ENCODE measurements at places on chromosomes 2 and 18. TPM values are rescaled to one million over a fixed set of nuclear protein-coding genes. Genes with fewer than 3 reads are reported as not detected.

- no peak for ATAC-seq
These were observed 1024.7 kb upstream of the TMEFF2 start for GRCh38 chr2:193219413-193219812.

- ATAC-seq, result no peak
These were observed 90.2 kb upstream of the ODC1 start for GRCh38 chr2:10538224-10538894.

- no peak for ATAC-seq
These were observed 1.5 kb upstream of the AAK1 start for GRCh38 chr2:69645031-69645431.

DNA sequence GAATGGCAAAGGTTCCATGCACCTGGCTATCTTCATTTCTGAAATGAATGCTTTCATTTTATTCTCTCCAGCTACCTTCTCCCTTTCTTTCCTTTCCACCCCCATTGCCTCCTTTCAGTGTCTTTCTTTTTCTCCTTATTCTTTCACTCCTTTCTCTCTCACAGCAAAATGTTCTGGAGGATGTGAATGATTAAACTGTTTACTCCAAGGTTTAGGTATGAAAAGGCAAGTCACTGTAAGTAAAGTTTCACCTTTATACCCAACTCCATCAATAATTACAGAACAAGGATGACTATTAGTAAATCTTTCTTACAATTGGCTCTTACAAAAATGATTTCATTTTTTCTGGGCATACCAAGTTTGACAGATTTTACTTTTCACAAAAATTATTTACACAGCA is 4.3 kb downstream of the PAX8 start:
- ATAC-seq, result no peak

- no peak for ATAC-seq
These were observed 9.0 kb downstream of the DTNB start for GRCh38 chr2:25664183-25664964.

DNA sequence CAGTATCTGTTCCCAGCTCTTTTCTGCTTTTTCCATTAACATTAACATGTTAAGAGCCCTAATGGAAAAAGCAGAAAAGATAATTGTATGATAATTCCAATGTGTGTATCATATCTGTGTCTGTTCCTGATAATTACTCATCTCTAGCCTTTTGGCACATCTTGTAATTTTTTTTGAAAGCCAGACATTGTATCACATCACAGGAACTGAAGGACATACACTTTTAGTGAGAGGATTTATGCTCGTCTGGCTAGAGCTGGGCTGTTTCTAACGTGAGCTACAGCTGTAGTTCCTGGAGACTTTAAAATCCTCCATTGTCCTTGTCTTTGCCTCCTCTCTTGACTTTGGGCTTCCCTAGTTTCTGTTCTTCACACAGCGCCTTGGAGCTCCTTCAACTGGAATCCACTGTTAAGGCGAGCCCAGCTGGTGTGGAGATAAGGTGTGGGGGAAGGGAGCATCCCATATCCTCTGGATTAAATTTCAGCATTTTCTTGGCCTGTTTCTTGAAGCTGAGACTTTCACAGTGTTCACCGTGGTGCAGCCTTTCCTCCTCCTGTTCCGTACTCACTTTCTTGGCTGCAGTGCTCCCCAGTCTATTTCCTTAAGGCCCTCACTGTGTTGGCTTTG is 211.5 kb downstream of the GALR1 start:
- no peak for ATAC-seq

GRCh38 chr2:37274359-37274965 is 43.0 kb downstream of the NDUFAF7 start:
- ATAC-seq, result no peak

- no peak for ATAC-seq
These were observed 67.6 kb downstream of the CRIM1 start for GRCh38 chr2:36423172-36423571.

- no peak for ATAC-seq
These were observed 36.6 kb downstream of the CYP26B1 start for GRCh38 chr2:72111061-72111460.

GRCh38 chr18:4454537-4455112 is 482 bp downstream of the DLGAP1 start:
- peak; percentile 49 for ATAC-seq

DNA sequence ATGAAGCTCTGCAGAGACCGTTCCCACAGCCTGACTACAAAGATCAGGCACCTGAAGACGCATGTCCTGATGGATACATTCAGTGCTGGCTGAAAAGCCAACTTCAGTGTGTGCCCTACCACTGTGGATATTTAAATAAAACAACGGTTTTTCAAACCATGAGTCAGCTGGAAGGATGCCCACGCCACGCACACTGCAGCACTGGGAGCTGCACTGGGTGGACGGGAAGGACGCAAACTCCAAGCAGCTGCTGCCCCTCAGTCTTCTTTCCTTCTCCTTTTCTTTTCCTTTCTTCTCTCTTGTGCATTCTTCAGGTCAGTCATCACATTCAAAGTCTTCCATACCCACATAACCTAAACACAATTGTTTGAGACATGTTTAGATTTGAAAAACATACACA is 7.9 kb downstream of the TMEM18 start:
- ATAC-seq, result no peak

DNA sequence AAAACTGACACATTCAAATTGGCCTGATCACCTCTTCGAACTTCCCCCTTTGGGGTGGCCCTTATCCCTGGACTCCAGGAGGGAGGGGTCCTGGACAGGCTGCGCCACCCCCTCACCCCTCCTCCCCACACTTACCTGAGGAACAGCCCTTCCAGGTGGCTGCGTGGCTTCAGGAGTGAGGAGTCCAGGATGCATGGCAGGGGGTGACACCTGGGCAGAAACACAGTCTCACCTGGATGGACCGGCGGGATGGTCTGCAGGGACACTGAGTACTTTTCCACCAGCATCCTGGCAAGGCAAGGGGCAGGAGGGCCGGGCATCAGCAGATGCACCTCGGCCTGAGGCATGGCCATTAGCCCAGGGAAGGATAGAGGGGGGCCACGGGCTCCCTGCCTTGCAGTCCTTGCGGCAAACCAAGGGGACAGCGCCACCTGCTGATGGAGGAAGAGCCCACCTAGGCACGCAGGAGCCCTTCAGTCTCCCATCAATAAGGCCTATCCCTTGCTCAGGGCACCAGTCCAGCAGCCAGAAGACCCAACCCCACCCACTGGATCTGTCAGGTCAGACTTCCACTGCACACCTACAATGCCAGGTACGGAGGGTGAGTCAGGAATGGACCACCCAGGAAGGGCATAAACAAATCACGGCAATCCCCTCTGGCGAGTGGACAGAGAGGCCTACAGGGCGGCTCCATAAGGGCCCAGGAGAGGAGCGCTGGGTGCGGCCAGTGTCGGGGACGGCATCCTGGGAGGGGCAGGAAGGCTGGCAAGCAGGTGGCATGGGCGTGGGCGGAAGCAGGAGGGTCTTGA is 26.0 kb downstream of the FAM178B start:
- ATAC-seq, result peak; percentile 89

GRCh38 chr2:42756150-42756775 is 7.7 kb downstream of the OXER1 start:
- ATAC-seq, result no peak

- ATAC-seq, result no peak
These were observed 8.3 kb downstream of the GYPC start for GRCh38 chr2:126664234-126664633.

DNA sequence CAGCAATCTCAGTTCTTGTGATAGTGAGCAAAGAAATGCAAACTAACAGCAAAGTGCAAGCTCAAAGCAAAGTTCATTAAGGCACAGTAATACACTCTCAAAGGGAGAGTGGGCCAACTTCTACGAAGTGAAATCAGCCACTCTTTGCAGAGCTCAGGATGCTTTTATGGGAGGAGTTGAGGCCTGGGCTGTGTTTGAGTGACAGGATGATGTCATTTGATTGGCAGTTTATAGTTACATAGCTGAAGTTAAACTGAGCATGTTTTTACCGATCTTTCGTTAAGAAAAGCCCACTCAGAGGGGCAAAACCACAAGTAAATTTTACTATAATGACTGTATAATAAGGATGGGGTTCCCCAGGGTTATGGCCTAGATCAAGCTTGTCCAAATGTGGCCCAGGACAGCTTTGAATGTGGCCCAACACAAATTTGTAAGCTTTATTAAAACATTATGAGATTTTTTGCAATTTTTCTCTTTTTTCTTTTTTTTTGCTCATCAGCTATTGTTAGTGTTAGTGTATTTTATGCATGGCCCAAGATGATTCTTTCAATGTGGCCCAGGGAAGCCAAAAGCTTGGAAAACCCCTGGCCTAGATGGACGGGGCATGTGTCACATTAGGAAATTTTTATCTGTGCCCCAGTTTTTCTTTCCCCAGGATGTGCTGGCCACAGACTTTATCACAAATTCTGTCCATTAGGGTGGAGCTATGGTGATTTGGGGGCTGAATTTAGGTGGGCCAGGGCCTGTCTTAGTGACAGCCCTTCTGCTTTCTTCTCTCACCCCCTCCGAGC is 8.3 kb upstream of the DNAH7 start:
- no peak for ATAC-seq

DNA sequence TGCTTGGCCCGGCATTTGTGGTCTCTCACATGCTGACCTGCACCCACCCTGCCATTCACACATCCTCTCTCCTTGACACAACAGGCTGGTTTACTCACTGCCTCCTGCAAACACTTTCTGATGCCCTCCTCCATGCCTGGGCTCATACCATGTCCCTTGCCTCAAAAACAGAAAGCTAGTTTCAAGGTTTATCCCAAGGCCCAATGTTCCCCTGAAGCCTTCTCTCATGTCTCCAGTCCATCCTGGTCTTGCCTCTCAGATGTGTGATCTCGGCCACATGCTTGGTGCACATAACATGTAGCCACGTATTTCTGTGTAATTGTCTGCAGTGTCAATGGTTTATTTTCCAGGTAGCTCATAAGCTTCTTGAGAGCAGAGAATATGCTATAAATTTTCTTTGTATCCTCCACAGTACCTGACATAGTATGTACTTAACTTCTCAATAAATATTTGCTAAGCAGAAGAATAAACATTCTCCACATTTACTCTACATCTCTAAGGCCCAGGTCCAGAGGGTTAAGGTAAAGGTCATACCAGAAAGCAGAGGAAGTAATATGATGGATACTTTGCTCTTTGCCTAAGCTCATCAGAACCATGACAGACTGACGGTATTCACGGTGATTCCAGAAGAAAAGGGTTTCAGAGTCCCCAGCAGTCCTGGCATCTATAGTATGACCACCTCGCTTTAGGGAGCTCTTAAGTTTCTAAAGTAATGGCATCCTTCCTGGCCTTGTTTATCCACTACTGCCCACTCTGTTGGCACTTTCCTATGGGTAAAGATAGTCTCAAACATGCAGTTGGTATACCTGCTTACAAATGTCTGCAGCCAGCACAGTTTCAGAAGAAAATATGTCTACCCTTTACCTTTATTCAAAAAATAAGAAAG is 163.4 kb upstream of the ZFP36L2 start:
- no peak for ATAC-seq

- ATAC-seq, result peak; percentile 12
These were observed 55.6 kb downstream of the BIN1 start for GRCh38 chr2:127051116-127052056.

DNA sequence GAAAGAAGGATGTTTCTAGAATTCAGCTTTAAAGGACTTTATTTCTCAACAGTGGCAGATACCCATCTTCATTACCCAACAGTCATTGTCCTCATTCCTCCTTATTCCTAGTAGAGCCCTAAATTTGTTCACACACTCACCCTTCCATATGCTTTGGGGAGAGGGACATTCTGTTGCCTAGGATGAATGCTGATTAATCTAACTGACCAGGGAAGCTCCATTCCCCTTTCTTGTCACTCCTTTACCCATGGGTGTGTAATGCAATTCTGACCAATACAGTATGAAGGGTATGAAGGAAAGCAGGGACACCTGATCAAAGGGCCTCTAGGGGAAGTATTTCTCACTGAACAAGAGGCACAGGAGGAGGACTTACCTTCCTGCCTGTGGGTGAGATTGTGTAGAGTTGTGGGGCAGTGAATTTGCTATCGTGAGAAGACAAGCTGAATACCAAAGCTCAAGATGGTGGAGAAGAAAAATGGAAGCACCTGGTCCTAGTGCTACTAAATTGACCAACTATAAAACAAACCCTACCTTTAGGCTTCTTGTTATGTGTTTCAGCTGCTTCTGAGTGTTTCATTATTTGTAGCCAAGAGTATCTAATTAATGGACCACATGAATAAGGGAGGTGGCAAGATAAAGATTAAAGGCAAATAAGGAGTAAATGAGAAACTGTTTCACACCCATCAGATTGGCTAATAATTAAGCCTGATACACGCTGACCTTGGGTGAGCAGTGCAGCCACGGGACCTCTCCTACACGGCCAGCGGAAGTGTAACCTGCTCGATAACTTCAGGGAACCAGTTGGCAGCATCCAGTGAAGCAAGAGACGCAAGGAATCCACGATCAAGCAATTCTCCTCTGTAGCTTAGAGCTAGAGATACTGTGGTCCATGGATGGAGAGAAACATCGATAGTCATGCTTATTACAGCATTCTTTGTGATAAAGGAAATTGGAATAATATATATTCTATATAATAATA is 202.3 kb downstream of the MYCN start:
- ATAC-seq, result no peak

GRCh38 chr2:236568068-236568921 is 1.3 kb upstream of the ACKR3 start:
- peak; percentile 28 for ATAC-seq

DNA sequence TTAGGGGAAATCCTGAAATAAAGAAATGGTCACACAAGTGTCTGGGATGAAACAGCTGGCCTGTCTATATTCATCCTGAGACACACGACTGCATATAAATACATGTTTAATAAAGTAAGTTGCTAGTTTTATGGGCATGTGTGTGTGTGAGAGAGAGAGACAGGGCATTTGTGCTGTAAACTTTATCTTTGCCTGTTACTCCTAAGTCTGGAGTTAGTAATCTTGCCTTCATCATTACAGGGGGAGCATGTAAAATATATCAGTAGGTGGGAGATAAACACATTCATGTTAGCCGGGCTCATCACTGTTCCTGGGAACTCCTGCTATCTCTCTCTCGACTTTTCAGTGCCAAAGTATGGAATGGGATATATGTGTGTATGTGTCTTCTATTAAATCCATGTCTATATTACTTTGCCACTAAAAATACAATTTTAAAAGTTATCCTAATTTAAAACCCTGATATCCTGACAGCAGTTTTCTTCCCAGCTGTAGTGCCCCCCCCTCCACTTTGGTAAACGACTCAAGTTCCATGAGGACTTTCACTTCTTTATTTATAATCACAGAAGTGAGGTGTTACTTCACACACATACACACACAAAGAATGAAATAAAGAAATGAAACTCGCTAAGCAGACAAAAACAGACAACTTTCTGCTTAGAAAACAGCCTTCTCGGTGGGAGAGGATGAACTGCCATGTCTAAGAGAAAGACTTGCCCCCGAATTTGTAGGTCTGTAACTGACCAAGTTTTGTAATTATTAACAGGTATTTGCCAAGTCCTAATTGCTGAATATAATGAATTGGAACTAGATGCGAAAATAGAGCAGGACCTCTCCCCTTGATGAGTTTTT is 947 bp downstream of the ZEB2 start:
- no peak for ATAC-seq

Gene FAM168B
- 62.8 TPM for total RNA-seq

Gene C2orf49
- 20.6 TPM for total RNA-seq

Gene SERPINB11
- 0.32 TPM for total RNA-seq

Gene COLEC11
- total RNA-seq, result 0.49 TPM

Gene RALB
- total RNA-seq, result 14.8 TPM

Data from motor neuron (in vitro differentiated cells).